ENCODE measurements at places on chromosomes 5 and 9.

DNA sequence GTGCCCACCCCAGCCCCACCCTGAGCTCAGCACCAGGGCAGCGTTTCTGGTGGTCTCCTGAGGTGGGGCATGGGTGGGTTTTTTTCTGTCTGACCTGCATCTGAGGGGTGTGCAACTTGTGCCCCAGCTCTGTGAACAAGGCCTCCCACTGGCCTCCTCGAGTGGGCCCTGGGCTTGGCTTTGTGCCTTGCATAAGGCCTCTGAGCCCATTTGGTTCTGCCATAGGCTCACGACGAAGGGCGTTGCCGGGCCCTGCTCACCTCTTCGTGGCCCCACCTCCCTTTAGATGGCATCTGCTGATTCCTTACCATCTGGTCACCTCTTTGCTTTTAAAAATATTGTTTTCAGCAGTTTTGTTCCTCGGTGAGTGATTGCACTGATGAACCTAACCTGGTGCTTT lies 127.1 kb upstream of the COL5A1 start:
- ATAC-seq, result no peak

DNA sequence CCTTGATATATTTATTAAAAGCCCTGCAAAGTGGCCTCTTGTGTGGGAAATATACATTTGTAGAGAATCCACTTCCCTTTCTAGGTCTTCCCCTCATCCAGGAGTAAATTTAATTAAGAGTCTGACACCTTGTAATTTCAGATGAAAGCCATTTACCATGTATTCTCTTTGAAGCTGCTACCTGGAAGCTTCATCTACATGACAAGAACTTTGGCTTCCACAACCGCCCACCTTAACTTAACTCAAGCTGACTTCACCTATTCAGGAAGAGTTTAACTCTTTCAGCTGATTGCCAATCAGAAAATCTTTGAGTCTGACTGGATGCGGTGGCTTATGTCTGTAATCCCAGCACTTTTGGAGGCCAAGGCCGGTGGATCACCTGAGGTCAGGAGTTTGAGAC lies 899.9 kb downstream of the TAF11L14 start:
- ATAC-seq, result no peak

DNA sequence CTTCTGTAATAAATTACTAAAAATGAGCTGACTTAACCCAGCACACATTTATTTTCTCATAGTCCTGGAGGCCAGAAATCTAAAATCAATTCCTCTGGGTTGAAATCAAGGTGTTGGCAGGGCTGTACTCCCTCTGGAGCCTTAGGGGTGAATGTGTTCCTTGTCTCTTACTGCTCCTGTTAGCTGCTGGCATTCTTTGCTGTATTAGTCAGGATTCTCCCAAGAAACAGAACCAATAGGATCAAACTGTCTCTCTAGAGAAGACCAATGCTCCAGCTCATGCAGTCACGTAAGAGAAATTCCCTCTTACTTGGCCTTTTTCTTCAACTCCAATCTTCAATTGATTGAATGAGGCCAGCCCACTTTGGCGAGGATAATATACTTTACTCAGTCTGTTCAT lies 15.3 kb upstream of the CD180 start:
- no peak for ATAC-seq

GRCh38 chr5:146993876-146994530 lies 115.4 kb upstream of the PPP2R2B start:
- no peak for ATAC-seq

GRCh38 chr9:15248081-15248480 lies 58.9 kb downstream of the TTC39B start:
- no peak for ATAC-seq

DNA sequence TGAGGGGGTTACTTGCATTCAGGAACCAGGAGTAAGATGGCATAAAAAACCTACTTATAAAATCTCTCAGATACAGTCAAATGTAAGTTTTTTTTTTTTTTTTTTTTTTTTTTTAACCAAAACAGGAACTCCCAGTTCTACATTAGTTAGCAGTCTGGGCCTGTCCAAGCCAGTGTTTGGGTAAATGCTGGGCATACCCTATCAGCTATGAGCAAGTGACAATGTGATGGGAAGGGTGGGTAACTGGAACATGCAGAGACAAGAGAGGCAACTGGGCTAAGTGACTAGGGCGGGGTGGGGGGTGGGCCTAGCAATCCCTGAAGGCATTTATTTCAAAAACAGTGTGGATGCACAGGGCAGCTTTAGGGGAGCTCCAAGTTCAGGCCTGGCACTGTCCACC lies 2.3 kb downstream of the NMRK1 start:
- ATAC-seq, result no peak

DNA sequence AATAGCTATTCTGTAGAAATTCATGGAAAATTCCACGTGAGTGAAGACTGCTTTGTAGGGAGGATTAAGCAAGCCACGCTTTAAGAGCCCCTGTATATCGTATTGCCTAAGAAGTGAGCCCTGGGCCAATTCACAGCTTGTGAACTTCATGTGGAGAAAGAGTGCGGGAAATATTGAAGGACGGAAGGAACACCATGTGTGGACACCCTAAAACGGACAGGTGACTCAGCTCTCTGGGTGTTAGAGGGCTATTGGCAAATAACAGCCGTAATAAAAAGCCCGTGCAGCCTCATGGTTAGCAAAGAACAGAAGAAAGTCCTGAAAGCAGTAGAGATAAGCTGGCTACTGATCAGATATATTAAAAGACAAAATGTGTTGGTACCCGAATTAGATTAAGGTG lies 26.4 kb downstream of the ZNF366 start:
- ATAC-seq, result no peak

GRCh38 chr5:134492568-134492967 lies 32.9 kb upstream of the JADE2 start:
- ATAC-seq, result no peak

DNA sequence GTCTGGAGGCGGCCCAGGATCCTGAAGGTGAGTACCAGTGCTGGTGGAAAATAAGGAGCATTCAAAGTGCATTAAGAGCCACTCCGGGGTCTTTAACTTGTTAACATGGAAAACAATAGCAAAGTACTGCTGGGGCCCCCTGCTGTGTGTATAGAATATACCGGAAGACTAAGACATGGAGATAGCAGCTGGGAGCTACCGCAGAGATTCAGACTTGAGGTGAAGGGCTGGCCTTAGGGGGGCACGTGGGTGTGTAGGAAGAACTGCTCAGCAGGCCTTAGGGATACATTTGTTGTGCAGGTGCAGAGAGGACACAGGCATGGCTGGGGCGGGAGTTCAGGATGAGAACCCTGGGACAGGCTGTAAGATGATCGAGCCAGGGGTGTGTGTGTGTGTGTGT lies 1.2 kb upstream of the DMRT1 start:
- ATAC-seq, result no peak

GRCh38 chr5:143186623-143187022 lies 216.9 kb downstream of the NR3C1 start:
- ATAC-seq, result no peak

DNA sequence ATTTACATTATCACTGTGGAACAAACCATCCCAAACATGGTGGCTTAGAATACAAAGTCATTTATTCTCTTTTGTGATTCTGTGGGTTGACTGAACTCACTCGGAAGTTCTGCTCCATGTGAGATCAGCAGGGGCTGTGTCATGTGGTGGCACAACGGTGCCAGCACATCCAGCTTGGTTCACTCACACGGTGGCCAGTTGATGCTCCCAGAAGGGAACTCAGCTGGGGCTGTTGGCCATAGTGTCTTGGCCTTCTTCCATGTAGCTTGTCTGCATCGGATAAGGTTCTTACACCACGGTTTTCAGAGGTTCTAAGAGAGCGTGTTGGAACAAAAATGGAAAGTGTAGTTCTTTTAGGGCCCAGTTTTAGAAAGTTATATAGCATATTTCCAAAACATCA lies 312.7 kb downstream of the DMRT2 start:
- no peak for ATAC-seq
